Muscle of arm (tissue), 14 donors: ENCODE measurements at places on chromosomes 6 and 20.

- no peak for DNase-seq
Measured at GRCh38 chr20:51175156-51175555, 152.2 kb upstream of the KCNG1 start.

- no peak for DNase-seq
Measured at GRCh38 chr6:148214667-148215066, 128.0 kb upstream of the SASH1 start.

DNA sequence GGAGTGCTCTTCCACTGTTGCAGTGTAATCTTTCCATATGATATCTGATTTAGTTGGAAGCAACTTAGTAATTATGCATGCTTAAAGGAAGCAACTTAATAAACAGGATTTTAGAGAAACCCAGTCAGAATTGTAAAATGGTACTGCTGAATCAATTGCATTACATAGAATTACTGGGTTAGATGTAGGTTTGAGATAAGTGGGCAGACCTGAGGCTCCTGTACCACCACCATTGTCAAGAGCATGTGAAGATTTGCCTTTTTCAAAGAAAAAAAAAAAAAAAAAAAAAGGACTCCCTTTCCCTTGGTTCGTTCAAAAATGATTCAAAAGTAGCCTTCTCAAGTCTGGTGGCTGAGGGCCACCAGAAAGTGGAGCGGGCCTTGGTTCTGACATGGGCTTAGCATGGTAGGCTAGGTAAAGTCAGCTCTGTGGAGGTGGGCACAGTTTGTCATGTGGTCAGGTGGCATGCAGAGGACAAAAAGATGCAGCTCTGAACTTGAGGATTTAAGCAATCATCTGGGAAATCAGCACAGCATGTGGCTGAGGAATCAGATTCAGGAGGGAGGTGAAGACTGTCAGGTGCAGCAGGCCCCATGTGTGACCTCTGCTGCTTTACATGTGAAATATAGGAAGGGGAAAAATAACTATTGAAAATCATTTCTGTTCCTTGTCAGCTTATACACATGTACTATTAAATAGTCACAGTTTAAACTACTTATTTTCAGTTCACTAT, 32.4 kb downstream of the ARID1B start:
- no peak for DNase-seq

- DNase-seq, result no peak
Measured at GRCh38 chr6:72787391-72788031, 165.6 kb downstream of the KCNQ5 start.

DNA sequence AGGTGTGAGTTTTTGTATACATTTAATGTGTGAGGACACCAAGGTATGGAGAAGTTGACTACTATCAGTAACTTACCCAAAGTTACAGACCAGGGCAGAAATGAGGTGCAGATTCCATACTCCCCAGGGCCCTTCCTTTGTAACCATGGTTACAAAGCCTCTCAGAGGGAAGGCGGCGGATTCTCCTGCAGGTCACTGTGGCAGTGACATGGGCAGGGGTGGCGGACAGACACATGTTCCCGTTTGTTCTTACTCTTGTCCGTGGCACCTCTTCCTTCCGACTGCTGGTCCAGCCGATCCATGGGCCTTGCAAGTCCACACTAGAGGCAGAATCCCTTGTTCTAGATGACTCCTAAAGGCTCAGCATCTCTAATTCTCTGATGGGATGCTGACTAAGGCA, 43.0 kb downstream of the PDYN start:
- DNase-seq, result no peak

- DNase-seq, result no peak
Measured at GRCh38 chr6:87183687-87184086, 28.3 kb downstream of the ZNF292 start.

- no peak for DNase-seq
Measured at GRCh38 chr20:38840894-38841470, 35.5 kb downstream of the PPP1R16B start.

DNA sequence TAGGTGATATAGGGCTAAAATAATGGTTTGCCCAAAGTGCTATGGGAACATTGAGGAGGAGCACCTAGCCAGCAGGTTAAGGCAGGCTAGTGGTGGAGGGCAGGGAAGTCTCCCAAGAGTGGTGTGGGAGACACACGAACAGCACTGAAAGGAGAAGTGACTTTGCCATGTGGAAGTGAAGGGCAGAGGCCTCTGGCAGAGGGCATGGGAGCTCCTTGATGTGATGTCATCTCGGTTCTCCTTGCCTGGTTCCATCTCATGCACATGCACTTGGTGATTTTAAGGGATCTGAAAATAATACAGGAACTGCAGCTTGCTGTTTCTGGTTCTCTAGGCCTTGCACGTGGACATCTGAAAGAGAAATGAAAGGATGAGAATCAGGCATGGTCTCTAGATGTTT, 4.7 kb upstream of the MAP3K4 start:
- DNase-seq, result no peak

GRCh38 chr20:17645546-17646208, 36.4 kb downstream of the RRBP1 start:
- DNase-seq, result no peak

GRCh38 chr6:1479095-1479494, 89.7 kb downstream of the FOXF2 start:
- peak; percentile 39 for DNase-seq

- DNase-seq, result no peak
Measured at GRCh38 chr6:155382338-155382685, 68.0 kb upstream of the TFB1M start.

- peak; percentile 94 for DNase-seq
Measured at GRCh38 chr20:63894358-63895201, at the start of gene DNAJC5. Gene DNAJC5, plus strand, starts transcription at chr20:63895126. Its CDS starts 33,220 bp downstream, at chr20:63928346.
